ENCODE measurements at places on chromosomes 16 and 17.

DNA sequence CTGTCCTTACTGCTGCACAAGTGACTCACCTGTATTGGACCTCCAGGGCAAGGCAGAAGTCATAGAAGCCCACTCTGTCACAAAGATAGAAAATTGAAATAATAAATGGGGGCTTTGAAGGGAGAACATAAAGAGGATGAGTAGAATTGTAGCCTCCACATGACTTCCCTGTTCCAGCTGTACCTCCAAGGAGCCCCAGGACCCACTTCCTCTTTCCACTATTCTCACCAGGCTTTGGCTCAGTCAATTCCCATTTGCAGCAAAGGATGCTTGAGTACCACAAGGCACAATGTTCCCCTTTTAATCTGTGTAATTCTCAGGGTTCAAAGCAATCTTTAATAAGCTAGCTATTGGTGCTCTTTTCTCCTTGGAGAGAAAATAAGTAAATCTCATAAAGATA is 512.1 kb downstream of the TOX3 start:
- H3K4me3 ChIP-seq = no peak overlapping the region
- H3K27me3 ChIP-seq = no peaks in the 10 kb centered on the region
- no peaks in the 10 kb centered on the region for H3K36me3 ChIP-seq
- DNase-seq = no peak
- H3K4me1 ChIP-seq = no peaks in the 10 kb centered on the region

- peak; percentile 69 for DNase-seq
- H3K27ac ChIP-seq = peak overlapping the region; percentile 17
- no peak overlapping the region for H3K4me3 ChIP-seq
- no peaks in the 10 kb centered on the region for H3K27me3 ChIP-seq
Measured at GRCh38 chr17:8935191-8935590, 30.3 kb downstream of the PIK3R5 start.

DNA sequence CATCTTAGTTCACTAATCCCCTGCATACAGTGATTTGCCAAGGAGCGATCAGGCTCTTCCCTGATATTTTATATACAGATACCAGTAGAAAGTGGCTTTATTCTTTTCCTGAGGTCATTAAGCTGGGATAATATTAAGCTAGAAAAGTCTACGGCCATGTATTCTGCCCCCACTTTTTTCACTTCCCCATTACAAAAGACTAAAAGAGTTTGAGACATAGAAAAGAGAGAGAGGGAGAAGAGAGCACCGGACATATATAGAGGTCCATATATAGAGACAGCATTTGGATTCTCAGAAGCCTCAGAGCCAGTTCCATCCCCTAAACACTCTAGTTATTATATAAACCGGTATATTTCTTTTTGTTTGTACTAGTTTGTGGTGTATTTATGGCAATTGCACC is 166.5 kb upstream of the ANKFN1 start:
- H3K4me3 ChIP-seq = no peak overlapping the region

DNA sequence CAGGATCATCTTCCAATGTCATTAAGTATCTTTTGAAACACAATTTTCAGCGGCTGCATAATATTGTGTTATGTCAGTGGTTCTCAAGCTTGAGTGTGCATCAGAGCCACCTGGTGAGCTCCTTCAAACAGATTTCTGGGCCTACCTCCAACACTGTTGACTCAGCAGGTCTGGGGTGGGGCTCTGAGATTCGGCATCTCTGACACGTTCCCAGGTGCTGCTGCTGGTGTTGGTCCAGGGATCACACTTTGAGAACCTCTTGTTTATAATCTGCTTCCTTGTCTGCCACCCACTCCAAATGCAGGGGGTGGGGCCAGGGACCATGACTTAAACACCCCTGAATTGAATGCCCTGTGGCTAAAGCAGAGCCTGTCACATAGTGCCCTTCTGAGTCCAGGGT is 73.8 kb upstream of the HNF1B start:
- no peaks in the 10 kb centered on the region for H3K36me3 ChIP-seq
- no peak overlapping the region for H3K27ac ChIP-seq
- no peaks in the 10 kb centered on the region for H3K4me1 ChIP-seq
- DNase-seq = no peak
- H3K27me3 ChIP-seq = no peaks in the 10 kb centered on the region

DNA sequence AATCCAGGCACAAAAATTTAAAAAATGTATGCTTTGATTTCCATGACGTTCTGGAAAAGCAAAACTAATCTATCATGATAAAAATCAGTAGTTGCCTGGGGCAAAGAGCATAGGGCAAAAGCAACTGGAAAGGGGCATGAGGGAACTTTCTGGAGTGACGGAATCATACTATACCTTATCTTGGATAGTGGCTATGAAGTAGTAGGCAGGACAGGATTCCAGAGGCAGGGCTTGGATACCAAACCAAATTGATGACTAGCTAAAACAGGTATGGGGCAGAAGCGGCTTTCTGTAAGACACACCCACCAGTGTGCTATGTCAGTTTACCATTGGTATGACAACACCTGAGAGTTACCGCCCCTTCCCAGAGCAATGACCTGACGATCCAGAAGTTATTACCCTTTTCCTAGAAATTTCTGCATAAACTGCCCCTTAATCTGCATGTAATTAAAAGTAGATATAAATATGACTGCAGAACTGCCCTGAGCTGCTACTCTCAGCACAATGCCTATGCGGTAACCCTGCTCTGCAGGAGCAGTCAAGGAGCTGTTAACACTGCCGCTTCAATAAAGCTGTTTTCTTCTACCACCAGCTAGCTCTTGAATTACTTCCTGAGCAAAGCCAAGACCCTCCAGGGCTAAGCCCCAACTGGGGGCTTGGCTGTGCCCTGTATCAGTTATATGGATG is 56.7 kb downstream of the CFDP1 start:
- H3K36me3 ChIP-seq = no peaks in the 10 kb centered on the region
- no peak for DNase-seq
- H3K4me3 ChIP-seq = no peak overlapping the region

DNA sequence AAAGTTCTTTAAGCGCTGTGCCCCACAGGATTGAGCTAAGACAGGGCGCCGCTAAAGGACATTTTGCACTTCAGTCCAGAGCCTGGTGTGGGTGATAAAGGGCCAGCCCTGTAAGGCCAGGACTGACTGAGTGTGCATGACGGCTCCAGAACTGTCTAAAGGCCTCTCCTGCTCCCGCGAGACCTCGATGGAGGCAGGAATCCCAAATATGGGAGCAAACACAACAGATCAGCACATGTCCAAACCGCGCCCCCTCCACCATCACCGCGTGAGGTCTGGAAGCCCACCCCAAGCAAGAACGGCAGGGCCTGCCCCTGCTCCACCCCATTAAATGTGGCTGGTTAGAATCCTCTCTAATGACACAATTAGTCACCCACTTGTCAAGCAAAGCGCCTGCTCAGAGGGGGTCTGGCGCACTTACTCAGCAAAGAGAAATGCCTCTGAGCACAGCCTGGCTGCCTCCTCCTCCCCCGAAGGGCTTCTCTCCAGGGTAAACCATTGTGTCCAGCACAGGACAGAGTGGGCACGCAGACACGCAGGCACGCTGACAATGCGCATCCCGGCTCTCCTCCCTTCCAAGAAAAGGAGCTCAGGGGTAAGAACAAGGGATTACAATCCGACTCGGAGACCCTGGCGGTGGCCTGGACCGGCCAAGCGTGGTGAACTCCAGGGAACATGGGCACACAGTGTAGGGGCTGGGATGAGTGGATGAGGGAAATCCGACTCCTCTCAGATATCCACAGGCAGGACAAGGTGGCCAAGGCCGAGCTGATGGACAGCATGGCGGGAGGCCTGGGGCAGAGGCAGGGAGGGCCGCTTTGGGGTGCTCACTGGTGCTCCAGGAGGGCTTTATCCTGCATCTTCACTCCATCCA is 1.5 kb downstream of the MXRA7 start:
- H3K4me1 ChIP-seq = peaks cover 7% of the 10 kb centered on the region
- H3K4me3 ChIP-seq = no peak overlapping the region
- H3K36me3 ChIP-seq = peaks cover 8% of the 10 kb centered on the region
- no peak for DNase-seq

DNA sequence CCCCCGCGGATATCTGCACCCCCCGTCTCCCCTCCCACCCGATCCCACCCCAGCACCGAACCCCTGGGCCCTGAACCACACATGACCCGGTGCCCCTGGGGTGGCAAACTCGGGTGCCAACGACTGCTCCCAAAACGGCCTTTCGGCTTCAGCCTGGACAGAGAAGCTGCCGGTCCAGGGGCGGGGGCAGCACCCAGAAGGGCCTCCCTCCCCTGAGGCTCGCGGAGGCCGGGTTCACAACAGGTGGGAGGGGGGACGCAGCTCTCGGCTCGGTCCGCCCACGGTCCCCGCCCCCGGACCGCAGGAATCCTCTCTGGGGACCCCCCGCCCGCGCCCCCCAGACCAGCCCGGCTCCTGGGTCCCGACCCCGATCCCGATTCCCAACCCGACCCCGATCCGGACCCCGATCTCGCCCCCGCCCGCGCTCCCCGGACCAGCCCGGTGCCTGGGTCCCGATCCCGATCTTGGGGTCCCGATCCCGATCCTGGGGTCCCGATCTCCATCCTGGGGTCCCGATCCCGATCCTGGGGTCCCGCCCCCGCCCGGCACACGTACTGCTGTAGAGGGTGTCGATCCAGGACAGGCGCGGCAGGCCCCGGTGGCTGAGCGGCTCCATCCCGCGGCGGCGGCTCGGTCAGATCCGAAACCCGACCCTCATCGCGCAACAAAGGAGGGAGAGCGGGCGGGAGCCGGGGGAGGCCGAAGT is 516 bp downstream of the ABR start:
- no peak overlapping the region for H3K27ac ChIP-seq
- H3K4me3 ChIP-seq = no peak overlapping the region
- H3K4me1 ChIP-seq = peaks cover 4% of the 10 kb centered on the region
- no peaks in the 10 kb centered on the region for H3K36me3 ChIP-seq

DNA sequence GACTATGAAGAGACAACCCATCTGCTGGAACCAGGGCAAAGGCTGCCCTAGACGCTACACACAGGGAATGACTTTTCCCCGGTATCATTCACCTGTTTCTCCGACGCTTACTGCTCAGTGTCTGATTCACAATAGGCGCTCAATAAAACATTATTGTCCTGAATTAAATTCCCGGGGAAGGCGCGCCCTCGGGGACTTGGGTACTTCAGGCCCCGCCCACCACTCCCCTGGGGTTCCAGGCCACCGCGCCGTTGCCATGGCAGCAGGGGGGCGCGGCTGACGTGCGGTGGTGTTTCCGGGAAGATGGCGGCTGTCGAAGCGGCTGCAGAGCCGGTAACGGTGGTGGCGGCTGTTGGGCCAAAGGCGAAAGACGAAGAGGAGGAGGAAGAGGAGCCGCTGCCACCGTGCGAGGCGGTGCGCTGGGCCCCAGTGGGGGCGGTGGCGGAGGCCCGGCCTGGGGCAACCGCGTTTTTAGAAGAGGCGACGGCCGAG is at the start of gene RUNDC1:
TSS of gene RUNDC1 (plus strand) at position 292 of the 492 bp plus-strand sequence. CDS start at position 304, 12 bp downstream.
- H3K36me3 ChIP-seq = no peaks in the 10 kb centered on the region
- H3K27ac ChIP-seq = peak within 1 kb of the TSS; percentile 70
- no peaks in the 10 kb centered on the region for H3K27me3 ChIP-seq

GRCh38 chr17:61393904-61394629 is 5.6 kb upstream of the TBX2 start:
- no peak overlapping the region for H3K4me3 ChIP-seq
- no peak overlapping the region for H3K27ac ChIP-seq
- H3K36me3 ChIP-seq = no peaks in the 10 kb centered on the region
- peaks cover 8% of the 10 kb centered on the region for H3K4me1 ChIP-seq
- H3K27me3 ChIP-seq = peaks cover 10% of the 10 kb centered on the region
